ENCODE measurements at places on chromosomes 4 and X. TPM values are rescaled to one million over a fixed set of nuclear protein-coding genes. Genes with fewer than 3 reads are reported as not detected.

DNA sequence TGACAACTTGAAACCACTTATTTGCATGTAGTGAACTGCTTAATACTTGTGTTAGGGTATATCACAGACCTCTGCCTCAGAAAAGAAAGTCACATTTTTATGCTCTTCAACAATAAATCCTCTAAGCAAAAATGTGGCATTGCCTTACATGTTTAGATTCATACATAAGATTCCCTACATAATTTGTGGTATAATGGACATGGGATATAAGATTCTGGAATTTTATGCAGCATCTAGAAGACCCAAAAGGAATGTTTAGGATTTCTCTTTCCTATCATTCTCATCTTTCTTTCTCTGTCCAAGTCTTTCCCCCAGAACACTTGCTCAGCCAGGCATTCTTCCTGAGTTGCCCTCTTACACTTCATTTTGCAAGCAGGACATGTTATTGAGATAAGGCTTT, 37.7 kb upstream of the TET2 start:
- no peak overlapping the region for H3K4me3 ChIP-seq
- H3K36me3 ChIP-seq = no peaks in the 10 kb centered on the region

DNA sequence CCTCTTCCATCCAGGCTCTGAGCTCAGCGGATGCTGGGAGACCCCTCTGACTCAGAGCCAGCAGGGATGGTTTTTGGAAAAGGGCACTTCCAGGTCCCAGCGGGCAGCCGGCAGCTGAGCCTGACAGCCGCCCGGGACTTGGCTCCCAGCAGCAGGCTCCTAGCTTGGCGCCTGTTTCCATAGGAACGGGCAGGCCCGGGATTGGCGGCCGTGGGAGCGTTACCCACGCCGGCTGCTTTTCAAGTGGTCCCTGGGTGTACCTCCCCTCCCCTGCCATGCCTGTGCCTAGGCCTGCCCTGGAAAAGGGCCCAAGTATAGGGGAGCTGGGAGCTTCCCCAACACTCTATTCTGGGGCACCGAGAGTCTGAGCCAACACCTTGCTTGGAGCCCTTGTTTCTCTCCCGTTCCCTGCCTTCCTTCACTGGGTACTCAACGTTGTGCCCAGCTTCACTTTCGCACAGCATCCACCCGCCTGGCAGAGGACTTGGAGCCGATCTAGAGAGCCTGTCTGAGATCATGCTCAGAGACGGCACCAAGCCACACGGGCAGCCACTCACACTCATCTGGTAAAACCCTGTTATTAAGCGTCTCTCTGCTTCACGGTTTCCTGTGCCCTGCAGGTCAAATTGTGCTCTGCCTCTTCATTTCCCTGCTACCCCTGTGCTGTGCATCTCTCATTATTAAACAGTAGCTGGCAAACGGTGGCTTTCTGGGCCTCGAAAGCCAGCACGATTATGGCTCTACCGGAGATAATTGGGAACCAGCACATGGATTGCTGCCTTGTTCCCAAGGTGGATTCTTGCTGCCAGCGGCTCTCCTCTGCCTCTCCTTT, 521.5 kb downstream of the BCOR start:
- H3K27ac ChIP-seq = no peak overlapping the region
- peak; percentile 55 for DNase-seq
- H3K4me3 ChIP-seq = no peak overlapping the region
- H3K27me3 ChIP-seq = no peaks in the 10 kb centered on the region

GRCh38 chr4:38193236-38193863, 233.2 kb downstream of the PTTG2 start:
- H3K27ac ChIP-seq = no peak overlapping the region
- H3K4me3 ChIP-seq = no peak overlapping the region
- DNase-seq = no peak
- no peaks in the 10 kb centered on the region for H3K27me3 ChIP-seq
- H3K36me3 ChIP-seq = no peaks in the 10 kb centered on the region

The CD38 gene
- total RNA-seq = 5.4 TPM

DNA sequence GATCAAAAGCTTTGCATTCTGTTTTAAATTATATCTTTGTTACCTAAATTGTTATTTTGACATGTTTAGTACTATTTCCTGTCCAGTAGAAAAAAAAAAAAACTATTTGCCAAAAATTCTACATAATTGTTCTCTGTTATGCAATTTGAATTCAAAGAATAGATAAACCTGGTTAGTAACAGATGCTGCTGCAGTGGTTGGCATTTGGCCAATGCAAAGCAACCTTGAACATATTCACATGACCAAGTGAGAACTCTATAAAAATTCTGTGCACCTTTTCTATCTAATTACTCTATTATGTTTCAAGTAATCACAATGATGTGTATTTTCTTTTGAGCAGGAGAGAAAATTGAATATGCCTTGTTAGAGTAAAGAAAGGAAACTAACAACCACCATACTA, 1473.4 kb downstream of the RPA4 start:
- H3K36me3 ChIP-seq = no peaks in the 10 kb centered on the region
- no peak overlapping the region for H3K4me3 ChIP-seq
- H3K27me3 ChIP-seq = no peaks in the 10 kb centered on the region
- no peak for DNase-seq
- H3K4me1 ChIP-seq = no peaks in the 10 kb centered on the region
- H3K27ac ChIP-seq = no peak overlapping the region

The DOK7 gene
- 0.37 TPM for total RNA-seq

The NOX1 gene
- total RNA-seq = not detected

The NR0B1 gene
- total RNA-seq = not detected

- H3K4me1 ChIP-seq = peaks cover 54% of the 10 kb centered on the region
- DNase-seq = no peak
- no peak overlapping the region for H3K4me3 ChIP-seq
- peaks cover 4% of the 10 kb centered on the region for H3K36me3 ChIP-seq
- no peaks in the 10 kb centered on the region for H3K27me3 ChIP-seq
- peak overlapping the region; percentile 42 for H3K27ac ChIP-seq
These were observed 57.3 kb downstream of the SEPTIN11 start for GRCh38 chr4:77006753-77007353.

- no peaks in the 10 kb centered on the region for H3K4me1 ChIP-seq
- H3K27me3 ChIP-seq = no peaks in the 10 kb centered on the region
- no peak overlapping the region for H3K27ac ChIP-seq
These were observed 1585.3 kb upstream of the AGA start for GRCh38 chr4:179027569-179027968.

DNA sequence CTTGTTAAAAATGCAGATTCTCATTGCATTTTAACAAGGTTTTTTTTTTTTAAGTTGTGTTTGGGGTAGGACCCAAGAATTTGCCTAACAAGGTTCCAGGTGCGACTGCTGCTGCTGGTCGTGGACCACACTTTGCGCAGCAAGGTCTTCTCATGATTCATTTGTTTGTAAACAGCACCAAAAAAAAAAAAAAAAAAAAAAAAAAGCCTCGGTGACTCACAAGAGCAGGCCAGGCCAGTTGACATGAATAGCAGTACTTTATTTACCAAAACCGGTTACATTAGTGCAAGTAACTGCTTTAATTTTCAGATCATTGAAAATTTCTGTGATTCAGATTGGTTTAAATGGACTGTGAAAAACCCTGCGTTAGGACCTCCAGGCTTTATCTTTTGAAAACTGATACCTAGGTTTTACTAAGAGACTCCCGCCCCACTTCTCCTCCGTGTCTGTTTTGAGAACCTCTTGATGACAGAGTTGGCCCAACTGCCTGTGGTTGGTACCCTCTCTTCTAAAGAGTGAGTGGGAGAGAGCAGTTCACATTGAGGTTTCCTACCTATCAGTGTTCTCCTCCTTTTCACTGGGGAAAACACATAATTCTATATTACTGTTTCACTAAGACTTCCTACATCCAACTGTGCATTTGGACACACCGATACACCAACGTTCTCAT, 86.2 kb downstream of the PHEX start:
- no peak for DNase-seq
- no peak overlapping the region for H3K4me3 ChIP-seq
- H3K36me3 ChIP-seq = no peaks in the 10 kb centered on the region

- H3K27me3 ChIP-seq = no peaks in the 10 kb centered on the region
- H3K4me3 ChIP-seq = no peak overlapping the region
- H3K4me1 ChIP-seq = no peaks in the 10 kb centered on the region
- H3K27ac ChIP-seq = no peak overlapping the region
- no peaks in the 10 kb centered on the region for H3K36me3 ChIP-seq
These were observed 8.0 kb downstream of the ARMCX4 start for GRCh38 chrX:101493225-101493624.

The ETDA gene
- total RNA-seq = not detected

The ASIC5 gene
- total RNA-seq = not detected

The SPANXA1 gene
- not detected for total RNA-seq

The KLHL34 gene
- not detected for total RNA-seq

DNA sequence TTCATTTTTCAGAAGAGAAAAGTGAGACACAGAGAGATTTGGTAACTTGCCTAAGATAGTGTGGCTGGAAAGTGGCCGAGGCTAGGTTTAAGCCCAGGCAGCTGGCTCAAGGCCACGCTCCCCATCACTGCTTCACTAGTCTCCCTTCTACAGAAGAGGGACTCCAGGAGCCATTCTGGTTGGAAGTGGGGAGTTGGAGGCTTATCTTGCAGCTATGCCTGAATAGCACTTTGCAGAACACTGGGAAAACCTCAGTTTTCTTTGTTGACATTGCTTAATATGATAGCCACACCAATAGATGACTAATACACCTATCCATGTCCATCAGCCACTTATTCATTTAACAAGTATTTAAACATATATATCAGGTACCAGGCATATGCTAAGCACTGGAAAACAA, 18.5 kb downstream of the LRRC66 start:
- DNase-seq = no peak
- H3K27ac ChIP-seq = no peak overlapping the region
- no peaks in the 10 kb centered on the region for H3K27me3 ChIP-seq
- H3K4me1 ChIP-seq = no peaks in the 10 kb centered on the region
- no peaks in the 10 kb centered on the region for H3K36me3 ChIP-seq
